ENCODE measurements at places on chromosomes 1 and 21.

GRCh38 chr1:35475356-35475755 lies 81.8 kb downstream of the KIAA0319L start:
- DNase-seq = no peak

DNA sequence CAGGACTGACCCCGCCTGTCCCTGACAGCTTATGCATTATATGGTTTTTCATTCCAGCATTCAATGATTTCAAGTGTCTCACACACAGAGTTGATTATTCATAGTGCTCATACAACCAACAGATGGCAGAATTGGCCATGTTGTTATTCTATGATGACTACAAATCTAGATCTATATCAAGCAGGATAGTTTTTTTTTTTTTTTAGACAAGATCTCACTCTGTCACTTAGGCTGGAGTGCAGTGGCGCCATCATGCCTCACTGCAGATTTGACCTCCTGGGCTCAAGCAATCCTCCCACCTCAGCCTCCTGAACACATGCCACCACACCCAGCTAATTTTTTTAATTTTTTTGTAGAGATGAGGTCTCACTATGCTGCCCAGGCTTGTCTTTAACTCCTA lies 40.1 kb upstream of the LRRC8D start:
- DNase-seq = no peak

GRCh38 chr1:44572572-44572879 lies 101.8 kb downstream of the TMEM53 start:
- DNase-seq = no peak

GRCh38 chr1:50436489-50436888 lies 13.2 kb upstream of the DMRTA2 start:
- DNase-seq = no peak

DNA sequence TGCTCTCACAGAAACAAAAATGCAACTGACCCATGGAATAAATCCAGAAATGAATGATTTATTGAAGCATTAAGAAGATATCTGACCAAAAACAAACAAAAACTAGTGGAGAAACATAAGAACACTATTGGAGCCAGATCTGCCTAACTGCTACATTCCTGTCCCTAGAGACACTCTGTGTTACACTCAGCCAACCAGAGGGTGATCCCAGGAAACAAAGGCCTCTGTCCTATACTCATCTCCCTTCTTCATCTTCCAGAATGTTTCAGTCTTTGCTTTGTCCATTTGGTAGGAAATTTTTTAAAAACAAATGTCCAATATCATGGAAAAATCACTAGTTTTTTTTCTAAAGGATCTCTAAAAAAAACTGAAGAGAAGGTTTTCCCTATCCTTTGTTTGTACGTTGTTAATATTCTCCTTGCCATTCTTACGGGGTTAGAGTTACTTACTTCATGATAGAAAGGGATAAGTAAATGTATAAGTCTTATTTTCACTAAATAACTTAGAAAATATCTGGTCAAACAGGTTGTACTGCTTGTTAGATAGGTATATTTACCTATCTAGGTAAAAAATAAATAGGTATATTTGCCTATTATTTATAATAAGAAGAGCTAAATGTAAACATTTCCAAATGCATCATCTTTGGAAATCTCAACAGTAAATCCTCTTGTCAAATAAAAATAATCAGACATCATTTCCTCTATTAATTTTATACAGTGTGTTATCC lies 59.1 kb downstream of the NME7 start:
- DNase-seq = no peak
